ENCODE measurements at places on chromosomes 11 and 22.

- no peak for DNase-seq
These were observed 199.0 kb downstream of the ETS1 start for GRCh38 chr11:128388206-128388815.

- DNase-seq, result no peak
These were observed 1.7 kb upstream of the PLAAT2 start for GRCh38 chr11:63564784-63565350.

DNA sequence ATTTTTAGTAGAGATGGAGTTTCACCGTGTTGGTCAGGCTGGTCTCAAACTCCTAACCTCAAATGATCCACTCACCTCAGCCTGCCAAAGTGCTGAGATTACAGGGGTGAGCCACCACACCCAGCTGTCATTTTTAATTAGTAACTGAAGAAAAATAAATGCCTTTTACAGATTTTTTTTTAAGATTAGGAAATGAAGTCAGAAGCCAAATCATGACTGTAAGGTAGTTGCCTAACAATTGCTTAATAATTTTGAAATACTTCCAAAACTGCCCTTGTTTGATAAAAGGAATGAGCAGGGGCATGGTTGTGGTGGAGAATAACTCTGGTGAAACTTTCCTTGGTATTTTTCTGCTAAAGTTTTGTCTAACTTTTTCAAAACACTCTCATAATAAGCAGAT, 98.9 kb upstream of the SLC5A12 start:
- DNase-seq, result no peak

DNA sequence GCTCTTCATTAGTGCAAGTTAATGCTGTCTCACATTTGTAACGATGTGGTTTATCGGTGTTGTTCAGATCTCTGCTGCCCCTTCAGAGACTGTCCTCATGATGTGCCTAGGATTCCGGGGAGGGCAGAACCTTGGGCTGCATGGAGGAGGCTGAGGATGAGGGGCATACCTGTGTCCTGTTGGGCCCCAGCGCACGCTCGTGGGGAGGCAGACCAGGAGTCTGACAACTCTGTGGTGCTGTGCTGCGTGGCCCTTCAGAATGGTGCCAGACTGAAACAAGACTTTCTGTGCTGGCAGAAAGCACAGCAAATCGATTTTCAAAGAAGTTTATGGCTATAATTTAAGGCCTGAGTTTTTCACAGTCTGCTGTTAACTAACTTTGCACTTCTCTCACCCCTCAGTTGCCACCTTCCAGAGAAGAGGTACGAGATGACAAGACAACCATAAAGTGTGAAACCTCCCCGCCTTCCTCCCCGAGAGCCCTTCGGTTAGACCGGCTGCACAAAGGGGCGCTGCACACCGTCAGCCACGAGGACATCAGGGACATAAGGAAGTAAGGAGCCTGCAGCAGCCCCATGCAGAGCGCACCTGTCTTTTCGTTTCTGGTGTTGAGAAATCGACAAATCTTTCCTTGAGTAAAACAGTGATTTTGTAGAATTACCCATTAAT, 44.3 kb upstream of the CTTN start:
- DNase-seq, result no peak

DNA sequence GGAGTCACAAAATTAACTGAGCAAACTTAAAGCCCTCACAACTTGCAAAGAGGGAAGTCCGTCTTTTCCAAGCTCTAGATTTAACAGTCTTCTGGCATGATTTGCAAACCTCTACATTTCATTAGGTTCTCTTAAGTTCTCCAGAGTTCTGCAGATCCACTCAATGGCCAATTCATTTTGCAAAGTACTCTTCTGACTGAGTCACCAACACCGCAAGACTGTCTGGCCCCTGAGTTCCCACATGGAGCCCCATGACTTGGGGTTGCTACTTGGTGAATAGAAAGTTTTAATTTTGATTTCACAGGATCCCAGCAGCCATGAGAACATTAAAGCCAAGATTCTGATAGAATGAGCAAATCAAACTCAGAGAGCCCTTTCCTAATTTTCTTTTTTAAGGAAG, 134.5 kb downstream of the PLEKHA7 start:
- no peak for DNase-seq

DNA sequence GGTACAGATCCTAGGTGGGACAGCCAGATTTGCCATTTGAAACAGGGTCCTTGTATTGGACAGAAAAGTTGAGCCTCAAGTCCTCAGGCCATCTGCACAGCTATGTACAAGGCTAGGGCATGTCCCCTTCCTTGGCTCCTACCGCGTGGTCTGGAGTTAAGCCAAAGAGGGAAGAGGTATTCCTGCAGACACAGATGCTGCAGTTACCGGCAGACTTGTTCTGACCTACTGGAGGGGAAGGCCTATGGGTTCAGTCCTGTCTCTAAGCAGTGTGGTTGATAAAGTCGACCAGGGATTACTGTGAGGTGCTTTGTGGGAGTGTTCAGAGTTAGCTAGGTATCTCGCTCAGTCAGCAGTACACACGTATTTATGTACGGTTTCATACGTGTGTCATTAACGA, 180.6 kb downstream of the ADAMTS15 start:
- DNase-seq, result no peak

GRCh38 chr11:8808226-8808585, 102.8 kb upstream of the AKIP1 start:
- no peak for DNase-seq

DNA sequence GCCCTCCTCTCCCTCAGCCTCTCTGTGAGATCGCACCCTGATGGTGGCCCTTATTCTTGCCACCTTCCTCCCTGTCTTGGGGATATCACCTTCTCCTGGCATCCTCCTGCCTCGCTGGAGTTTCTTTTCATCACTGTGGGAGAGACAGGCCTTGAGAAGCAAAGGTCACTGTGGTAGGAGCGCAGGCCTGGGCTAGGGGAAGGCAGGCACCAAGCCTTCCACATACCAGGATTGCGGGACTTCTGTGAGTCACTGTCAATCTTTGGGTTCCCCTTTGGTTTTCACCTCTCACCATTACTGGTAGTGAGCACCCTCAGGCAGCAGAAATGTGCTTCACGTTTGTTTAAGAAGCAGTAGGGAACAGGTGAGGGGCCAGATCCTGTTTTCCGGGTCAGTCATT, 31.2 kb upstream of the B3GAT1 start:
- DNase-seq, result no peak

DNA sequence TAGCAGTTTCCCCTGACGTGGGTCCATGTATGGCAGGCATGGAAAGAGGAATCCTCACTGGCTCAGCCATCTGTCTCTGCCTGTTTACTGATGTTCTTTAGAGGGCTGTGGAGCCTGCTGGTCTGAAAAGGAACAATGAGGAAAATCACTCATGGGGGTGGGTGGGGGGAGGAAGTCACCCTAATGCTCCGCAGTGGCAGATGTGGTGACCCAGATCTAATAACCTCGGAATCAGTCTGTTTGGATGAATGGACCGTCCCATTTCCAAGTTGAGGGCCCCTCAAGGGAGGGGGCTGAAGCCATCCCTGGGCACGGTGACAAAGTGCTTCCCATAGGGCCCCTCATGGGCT, 4.4 kb downstream of the BCR start:
- DNase-seq, result no peak

GRCh38 chr11:61609000-61609979, 28.4 kb upstream of the SYT7 start:
- no peak for DNase-seq

DNA sequence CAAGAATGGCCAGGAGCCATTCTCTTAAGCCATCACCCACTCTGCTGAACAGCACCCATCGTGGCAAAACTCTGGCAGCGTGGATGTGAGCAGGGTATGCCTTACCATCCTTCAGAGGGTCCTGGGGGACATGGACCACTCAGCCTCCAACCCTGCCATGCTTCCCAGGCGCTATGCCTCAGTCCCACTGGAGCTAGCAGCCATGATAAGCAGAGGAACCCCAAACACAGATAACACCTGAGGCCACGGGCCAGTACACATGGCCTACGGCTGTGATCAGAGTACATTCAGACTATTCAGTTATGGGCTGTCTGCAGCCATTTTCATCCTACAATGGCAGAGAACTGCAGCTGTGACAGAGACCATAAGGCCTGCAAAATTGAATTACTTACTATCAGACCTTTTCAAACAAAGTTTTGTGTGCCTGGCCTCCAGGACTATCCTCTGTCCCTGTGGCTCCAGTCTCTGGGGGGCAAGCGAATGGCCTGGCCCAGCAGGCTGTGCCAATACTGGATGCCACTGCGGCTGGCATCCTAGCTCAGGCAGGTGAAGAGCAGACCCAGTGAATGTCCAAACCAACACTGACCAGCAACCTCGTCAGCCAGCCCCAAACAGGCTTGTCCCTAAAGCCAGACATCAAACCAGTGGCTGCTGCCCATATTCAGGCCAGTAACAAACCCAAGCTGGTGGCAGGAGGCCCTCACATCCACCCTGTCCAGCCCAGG, 6.9 kb downstream of the ARVCF start:
- DNase-seq, result no peak

DNA sequence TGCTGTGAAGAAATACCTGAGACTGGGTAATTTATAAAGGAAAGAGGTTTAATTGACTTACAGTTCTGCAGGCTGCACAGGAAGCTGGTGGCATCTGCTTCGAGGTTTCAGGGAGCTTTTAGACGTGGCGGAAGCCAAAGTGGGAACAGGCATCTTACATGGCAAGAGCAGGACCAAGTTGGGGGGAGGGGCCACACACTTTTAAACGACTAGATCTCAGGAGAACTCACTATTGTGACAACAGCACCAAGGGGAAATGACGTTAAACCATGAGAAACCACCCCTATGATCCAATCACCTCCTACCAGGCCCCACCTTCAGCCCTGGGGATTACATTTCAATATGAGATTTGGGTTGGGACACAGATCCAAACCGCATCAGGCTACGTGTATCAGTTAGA, 11.1 kb upstream of the SCGB1D4 start:
- DNase-seq, result no peak

DNA sequence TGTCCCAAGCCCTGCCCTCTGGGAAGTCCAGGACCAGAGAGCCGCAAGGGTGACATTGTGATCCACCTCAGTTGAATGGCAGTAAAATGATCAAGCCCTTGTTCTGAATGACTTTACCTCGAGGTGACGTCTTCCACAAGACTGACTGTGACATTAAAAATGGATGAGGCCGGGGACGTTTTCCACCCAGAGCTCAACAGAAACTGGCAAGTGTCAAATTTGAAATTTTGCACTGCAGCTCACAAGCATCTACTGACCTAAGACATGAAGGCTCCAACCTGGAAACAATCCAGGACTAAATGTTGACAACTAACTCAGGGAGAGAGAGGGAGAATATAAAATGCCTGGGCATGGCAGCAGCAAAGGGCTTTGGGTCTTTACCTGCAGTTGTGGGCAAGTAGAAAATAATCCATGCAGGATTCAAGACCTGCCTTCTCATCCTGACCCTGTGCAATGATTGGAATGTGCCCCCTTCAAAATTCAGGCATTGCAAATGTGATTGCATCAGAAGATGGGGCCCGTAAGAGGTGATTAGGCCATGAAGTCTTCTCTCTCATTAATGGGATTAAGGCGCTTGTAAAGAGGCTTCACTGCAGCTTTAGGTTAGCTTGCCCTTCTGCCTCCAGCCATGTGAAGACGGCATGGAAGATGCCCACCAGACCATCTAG, 33.6 kb upstream of the CLMP start:
- DNase-seq, result no peak

DNA sequence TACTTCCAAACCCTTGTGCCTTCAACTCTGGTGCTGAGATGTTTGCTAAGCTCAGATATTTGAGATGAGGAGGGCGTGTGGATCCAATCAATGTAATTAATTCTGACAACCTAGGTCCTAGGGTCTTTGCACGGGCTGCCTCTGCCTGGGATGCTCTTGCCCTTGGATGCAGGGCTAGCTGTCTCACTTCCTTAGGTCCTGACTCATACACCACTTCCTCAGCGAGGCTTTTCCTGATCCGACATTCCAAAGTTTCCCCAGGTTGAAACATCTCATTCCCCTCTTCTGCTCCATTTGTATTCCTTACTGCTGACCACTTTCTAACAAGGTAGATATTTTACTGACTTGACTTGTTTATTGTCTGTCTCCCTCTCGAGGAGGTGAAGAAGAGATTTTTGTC, 43.0 kb upstream of the NTM start:
- no peak for DNase-seq
